ENCODE measurements at places on chromosomes 11 and 22.
A peak's percentile ranks its signal among the peaks of the same experiment; 100 is the strongest.

DNA sequence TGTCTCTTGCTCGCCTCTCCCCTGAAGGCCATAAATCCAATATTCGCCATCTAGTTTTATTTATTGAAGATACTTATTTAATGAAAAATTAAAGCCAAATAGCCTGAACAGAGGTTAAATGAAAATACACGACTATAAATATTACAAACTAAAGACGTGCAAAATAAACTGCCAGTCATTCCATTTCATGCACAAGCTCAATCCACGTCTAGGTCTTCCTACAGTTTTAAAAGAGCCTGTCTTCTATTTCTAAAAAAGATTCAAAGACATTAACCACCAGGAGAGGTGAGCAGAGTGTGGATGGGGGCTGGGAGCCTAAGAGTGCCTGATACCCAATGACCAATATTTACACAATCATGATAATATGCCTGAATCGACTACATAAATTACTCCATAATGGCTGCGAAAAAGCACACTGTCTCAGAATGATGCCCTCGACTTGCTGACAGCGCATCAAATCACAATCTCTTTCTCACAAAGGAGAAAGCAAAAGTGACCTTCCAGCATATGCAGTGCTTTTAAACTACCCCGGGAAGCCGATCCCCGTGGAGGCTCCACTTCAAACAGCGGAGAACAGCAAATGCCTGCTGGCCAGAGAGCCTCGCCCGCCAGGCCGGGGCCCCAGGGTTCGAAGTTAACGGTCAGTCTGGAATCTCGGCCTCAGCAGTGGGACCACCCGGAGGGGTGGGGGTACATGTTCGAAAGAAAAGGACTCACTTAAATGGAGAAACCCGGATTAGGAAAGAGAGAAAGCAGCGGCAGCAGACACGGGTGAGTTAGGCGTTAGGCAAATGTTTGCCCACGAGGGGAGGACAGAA, 1.7 kb downstream of the FCHSD2 start:
- H3K4me1 ChIP-seq, result peaks cover 40% of the 10 kb centered on the region
- H3K36me3 ChIP-seq, result peaks cover 14% of the 10 kb centered on the region
- H3K4me3 ChIP-seq, result peak overlapping the region; percentile 99
- no peaks in the 10 kb centered on the region for H3K27me3 ChIP-seq
- peak overlapping the region; percentile 98 for H3K27ac ChIP-seq

- DNase-seq, result peak; percentile 92
- no peaks in the 10 kb centered on the region for H3K4me1 ChIP-seq
- no peak overlapping the region for H3K27ac ChIP-seq
- H3K27me3 ChIP-seq, result peaks cover 2% of the 10 kb centered on the region
- H3K4me3 ChIP-seq, result no peak overlapping the region
Measured at GRCh38 chr11:119481021-119481666, 58.2 kb upstream of the THY1 start.

GRCh38 chr11:61061081-61061826, 41.0 kb upstream of the CD5 start:
- peaks cover 74% of the 10 kb centered on the region for H3K36me3 ChIP-seq
- peak overlapping the region; percentile 91 for H3K27ac ChIP-seq
- H3K4me1 ChIP-seq, result peaks cover 66% of the 10 kb centered on the region
- H3K4me3 ChIP-seq, result peak overlapping the region; percentile 73
- peak; percentile 91 for DNase-seq

GRCh38 chr11:126112547-126112946, 49.9 kb upstream of the CDON start:
- H3K27ac ChIP-seq, result no peak overlapping the region
- no peaks in the 10 kb centered on the region for H3K36me3 ChIP-seq
- H3K27me3 ChIP-seq, result no peaks in the 10 kb centered on the region
- H3K4me1 ChIP-seq, result peaks cover 3% of the 10 kb centered on the region
- no peak for DNase-seq

GRCh38 chr11:26777372-26777808, 55.5 kb upstream of the SLC5A12 start:
- H3K36me3 ChIP-seq, result no peaks in the 10 kb centered on the region
- H3K27ac ChIP-seq, result no peak overlapping the region
- no peaks in the 10 kb centered on the region for H3K4me1 ChIP-seq
- DNase-seq, result no peak
- H3K4me3 ChIP-seq, result no peak overlapping the region

DNA sequence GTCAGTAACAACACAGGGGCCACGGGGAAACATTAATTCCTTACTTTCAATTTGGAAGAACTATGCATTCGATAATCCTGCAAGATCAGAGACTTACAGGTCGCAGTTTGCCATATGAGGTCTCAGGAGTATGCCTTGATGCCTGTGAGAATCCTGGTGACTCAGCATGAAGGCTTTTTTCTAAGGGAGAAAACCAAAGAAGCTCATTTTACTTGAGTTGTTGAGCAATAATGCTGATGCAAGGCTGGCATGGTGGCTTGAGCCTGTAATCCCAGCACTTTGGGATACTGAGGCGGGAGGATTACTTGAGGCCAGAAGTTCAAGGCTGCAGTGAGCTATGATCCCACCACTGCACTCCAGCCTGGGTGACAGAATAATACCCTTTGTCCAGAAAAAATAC, 26.6 kb downstream of the ATG16L2 start:
- no peaks in the 10 kb centered on the region for H3K27me3 ChIP-seq
- no peak overlapping the region for H3K27ac ChIP-seq
- peaks cover 41% of the 10 kb centered on the region for H3K36me3 ChIP-seq
- no peak for DNase-seq
- peaks cover 6% of the 10 kb centered on the region for H3K4me1 ChIP-seq

DNA sequence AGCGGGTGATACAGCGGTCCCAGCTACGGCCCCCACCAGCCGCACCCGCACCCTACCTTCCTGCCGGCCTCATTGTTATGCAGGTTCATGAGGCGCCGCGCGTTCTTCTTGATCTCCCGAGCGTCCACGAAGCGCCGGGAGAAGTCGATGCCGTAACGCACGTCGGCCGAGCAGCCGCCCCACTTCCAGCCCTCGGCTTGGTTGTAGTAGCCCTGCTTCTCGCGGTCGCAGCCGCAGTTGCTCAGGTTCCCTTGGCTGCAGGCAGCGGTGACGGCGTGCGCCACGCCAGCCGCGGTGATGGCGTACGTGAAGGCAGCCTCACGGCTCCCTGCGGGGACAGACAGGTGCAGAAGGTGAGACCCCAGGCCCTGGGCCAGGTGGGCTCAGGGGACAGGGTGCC, 45.9 kb downstream of the WNT7B start:
- H3K4me3 ChIP-seq, result no peak overlapping the region
- H3K36me3 ChIP-seq, result no peaks in the 10 kb centered on the region
- DNase-seq, result no peak
- H3K27ac ChIP-seq, result no peak overlapping the region
- no peaks in the 10 kb centered on the region for H3K27me3 ChIP-seq

GRCh38 chr22:17781319-17782031, 7.2 kb upstream of the BID start:
- H3K4me3 ChIP-seq, result peak overlapping the region; percentile 36
- H3K4me1 ChIP-seq, result peaks cover 40% of the 10 kb centered on the region
- H3K36me3 ChIP-seq, result peaks cover 1% of the 10 kb centered on the region
- peaks cover 6% of the 10 kb centered on the region for H3K27me3 ChIP-seq

DNA sequence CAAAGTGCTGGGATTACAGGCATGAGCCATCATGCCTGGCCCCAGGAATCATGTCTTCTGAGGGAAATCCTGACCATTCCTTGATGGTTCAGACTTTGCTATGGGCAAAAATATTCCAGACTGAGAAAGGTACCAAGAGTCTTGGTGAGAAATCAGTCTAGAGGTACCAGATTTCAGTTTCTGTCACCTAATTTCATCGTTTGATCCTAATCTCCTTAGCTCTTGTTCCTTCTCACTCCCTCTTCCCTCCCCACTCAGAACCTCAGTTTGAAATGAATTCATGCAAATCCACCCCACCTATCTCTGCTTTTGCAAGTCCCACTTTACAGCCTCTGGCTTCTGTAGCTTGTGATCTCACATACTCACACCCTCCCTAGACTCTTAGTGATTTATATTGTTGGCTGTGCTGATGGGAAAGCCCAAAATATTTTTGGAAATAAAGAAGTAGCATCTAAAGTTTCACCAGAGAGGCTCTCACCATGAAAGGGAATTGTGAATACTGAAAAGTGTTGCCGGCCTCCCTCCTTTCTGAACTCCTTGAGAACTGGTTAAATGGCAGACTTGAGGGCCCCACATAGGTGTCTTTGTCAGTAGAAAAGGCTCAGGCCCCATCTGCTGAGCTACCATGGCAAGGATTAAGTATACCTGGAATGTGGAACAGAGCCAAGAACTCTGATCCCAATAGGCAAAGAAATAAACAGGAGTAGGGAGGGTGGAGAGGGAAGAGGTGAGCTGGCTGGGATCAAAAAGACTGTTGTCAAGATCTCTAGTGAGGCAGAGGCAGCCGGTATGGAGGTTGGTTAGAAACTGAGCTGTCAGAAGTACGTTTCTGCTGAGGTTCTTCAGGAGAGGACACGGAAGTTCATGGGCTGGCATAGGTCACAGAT, 190.5 kb upstream of the MTMR2 start:
- peaks cover 21% of the 10 kb centered on the region for H3K4me1 ChIP-seq
- H3K4me3 ChIP-seq, result no peak overlapping the region
- peak overlapping the region; percentile 68 for H3K27ac ChIP-seq
- no peaks in the 10 kb centered on the region for H3K27me3 ChIP-seq
- no peak for DNase-seq
- H3K36me3 ChIP-seq, result peaks cover 17% of the 10 kb centered on the region

DNA sequence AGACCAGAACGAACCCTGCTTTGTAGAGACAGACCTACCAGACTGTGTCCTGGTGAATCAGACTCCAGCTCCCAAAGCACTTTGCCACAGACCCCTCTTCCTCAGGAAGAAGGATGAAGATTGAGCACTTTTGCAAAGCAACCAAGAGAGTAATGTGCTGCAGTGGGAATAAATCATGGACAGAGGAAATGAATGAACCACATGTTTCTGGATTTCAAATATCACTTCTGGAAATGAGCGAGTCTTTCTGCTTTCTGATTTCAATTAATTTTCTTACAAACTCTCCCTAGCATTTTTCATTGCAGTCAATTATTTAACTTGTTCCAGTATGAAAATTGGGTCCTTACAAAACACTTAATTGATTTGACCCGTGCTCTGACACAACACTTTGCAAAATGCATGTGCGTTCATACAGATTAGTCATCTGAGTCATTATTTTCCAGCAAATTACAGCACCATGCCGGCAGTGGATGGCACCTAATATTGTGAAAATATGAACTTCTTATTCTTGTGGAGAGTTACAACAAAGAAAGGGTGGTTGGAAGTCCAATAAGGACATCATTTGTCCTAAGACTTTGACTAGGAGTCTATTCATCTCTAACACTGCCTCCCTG, 315.9 kb upstream of the CCDC90B start:
- no peak overlapping the region for H3K4me3 ChIP-seq
- H3K27ac ChIP-seq, result no peak overlapping the region
- no peaks in the 10 kb centered on the region for H3K27me3 ChIP-seq
- no peak for DNase-seq
- H3K4me1 ChIP-seq, result no peaks in the 10 kb centered on the region
- no peaks in the 10 kb centered on the region for H3K36me3 ChIP-seq
